ENCODE measurements at places on chromosomes 1 and 21.

- DNase-seq, result no peak
These were observed 30.2 kb upstream of the RUNX3 start for GRCh38 chr1:24960071-24960801.

DNA sequence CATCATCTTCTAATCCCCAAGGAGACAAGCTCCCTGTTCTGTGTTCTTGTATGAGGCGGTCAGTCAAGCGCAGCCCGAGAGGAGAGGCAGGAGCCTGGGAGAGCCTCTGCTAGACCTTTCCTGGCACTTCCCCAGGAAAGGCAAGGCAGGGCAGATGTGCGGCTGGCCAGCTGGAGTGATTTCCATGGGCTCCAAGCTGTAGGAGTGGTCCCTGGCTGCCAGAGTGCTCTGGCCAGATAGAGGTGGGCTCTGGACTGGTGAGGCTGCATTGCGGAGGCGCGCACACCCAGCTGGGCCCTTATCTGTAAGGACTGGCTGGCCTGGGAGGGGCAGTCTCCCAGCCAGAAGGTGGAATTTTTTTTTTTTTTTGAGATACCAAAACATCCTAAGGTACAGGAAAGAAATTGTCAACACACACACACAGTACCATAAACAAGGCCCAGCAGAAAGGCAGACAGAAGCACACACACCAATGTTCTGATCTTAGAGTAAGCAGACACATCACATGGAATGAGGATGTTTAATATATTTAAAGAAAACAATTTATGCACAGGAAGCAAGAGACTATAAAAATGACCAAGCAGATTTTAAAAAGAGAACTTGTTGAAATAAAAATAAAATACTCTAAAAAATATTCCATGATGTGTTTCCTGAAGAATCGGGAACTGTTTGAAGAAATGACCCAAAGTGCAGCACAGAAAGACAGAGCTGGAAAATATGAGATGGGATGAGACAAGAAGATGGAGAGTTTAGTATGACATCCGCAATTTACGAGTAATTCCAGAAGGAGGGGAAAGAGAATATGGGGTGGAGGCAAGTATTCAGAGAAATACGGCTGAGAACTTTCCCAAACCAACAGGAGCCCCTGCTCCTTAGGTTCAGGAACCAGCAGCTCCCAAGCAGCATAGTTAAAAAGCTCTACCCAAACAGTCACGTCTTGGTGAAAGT, 13.4 kb downstream of the IBA57 start:
- no peak for DNase-seq

GRCh38 chr1:31412732-31413404, at the start of gene SERINC2:
TSS of gene SERINC2 (plus strand) at chr1:31413213. CDS start at chr1:31413266, 53 bp downstream.
- peak; percentile 61 for DNase-seq

- no peak for DNase-seq
These were observed 56.6 kb downstream of the SYT6 start for GRCh38 chr1:114097109-114097508.

DNA sequence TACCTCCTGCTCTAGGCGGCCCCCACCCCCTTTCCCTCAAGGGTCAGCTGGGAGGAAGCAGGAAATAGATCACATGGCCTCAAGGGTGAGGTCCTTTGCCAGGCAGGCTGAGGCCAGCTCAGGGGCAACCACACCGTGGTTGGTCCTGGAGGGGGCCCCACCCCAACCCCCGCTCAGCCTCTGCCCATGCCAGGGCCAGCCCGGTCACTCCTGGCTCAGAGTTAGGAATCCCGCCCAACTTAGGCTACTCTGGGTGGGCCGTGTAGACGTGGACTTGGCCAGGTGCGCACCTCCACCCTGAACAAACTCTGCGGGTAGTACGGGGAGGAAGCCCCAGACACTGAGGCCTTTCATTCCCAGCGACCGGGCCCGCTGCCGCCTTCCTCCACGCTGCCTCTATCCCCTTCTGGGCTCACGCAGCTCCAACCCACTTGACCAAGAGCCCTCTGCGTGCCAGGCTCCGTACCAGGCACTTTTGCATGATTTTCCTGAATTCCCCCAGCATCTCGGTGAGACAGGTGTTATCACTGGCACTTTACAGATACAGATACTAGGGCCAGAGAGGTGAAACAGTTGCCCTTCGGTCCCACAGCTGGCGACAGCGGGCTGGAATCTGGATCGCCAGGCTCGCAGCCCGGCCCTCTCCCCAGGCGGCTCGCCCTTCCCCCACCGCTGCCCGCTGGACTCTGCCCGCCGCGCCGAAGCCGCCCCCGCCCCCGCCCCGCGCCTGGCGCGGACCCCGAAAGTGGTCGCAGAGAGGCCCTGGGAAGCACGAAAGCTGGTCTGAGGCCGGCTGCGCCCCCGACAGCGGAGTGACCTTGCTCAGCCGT, 769 bp downstream of the GALE start:
- DNase-seq, result peak; percentile 92

Data from mammary epithelial cell (primary cell).